ENCODE measurements at places on chromosomes 16 and 17. TPM values are rescaled to one million over a fixed set of nuclear protein-coding genes. Genes with fewer than 3 reads are reported as not detected.

The NPIPB9 gene
- 2.7 TPM for total RNA-seq

The SMIM5 gene
- not detected for total RNA-seq

The TVP23A gene
- not detected for total RNA-seq

The ZNF830 gene
- 9.4 TPM for total RNA-seq

The SAT2 gene
- total RNA-seq = 20.9 TPM

The GAST gene
- not detected for total RNA-seq
